Naive thymus-derived CD8-positive, alpha-beta T cell (primary cell): ENCODE measurements at places on chromosomes 1 and 21.
A peak's percentile ranks its signal among the peaks of the same experiment; 100 is the strongest.

GRCh38 chr1:25246600-25247023, 642 bp downstream of the RSRP1 start:
- DNase-seq, result no peak

GRCh38 chr1:4655674-4656532, 1.5 kb downstream of the AJAP1 start:
- DNase-seq, result peak; percentile 19

- DNase-seq, result no peak
Observed at GRCh38 chr1:98289311-98289710, 368.5 kb upstream of the DPYD start.

- DNase-seq, result peak; percentile 23
Observed at GRCh38 chr21:34669149-34669879, 520 bp downstream of the CLIC6 start.

GRCh38 chr1:217627431-217627830, 3.5 kb downstream of the GPATCH2 start:
- no peak for DNase-seq

DNA sequence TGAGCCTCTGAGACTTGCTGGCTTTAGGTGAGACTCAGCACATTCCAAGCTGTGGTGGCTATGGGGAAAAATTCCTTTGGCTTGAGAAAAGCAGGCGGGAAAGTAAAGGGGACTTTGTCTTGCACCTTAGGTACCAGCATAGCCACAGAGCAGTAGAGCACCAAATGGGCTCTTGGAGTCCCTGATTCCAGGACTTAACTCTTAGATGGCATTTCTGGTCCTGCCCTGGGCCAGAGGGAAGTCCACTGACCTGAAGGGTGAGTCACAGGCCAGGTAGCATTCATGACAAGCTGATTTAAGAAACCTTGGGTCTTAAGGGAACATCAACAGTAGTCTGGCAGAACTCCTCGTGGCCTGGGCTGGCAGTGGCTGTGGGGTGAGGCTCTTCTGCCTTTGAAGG, 344.7 kb downstream of the DUSP10 start:
- DNase-seq, result no peak

DNA sequence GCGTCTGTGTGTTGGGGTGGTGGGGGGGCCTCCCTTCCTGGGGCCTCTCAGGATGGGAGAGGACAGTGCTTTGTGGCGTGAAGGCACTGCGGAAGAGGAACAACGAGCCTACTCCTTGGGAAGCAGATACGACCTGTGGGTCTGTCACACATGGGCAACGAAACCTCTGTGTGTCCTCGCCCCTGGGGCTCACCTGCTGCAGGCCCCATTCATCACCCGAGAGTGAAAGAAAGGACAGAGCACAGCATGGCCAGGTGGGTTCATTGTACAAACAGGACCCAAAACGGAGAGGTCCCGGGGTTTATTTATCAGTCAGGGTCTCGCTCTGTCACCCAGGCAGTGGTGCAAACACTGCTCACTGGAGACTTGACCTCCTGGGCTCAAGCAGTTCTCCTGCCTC, 40.1 kb upstream of the LIN9 start:
- no peak for DNase-seq

DNA sequence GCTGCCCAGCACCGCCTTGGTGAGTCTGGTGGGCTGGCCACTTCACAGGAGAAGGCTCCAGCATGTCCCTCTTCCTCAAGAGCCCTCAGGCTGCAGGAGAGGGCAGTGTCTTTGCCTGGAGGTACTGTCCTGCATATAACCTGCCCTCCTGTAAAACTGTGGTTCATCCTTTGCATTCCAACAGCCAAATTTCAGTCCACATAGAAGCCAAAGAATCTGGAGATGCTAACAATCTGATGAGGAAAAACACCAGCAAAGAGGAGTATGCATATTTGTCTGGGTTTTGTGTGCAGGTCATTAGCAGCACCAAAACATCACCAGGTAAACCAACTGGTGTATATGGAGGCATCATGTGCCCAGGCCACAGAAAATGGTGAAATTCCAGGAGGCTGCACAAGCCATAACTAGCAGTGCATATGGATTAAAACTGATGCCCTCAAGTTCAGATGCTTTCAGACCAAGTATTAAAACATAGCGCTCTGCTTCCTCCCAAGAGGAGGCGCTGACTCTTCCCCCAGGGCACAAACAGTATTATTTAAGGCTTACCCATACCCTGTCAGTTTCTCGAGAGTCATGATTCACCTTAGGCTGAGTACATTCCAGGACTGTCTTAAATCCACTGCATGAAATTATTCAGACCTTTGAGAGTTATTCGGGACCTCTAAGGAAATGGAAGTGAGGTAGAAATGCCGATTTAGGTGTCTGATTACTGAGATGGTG, 150.5 kb upstream of the COA6 start:
- DNase-seq, result no peak

DNA sequence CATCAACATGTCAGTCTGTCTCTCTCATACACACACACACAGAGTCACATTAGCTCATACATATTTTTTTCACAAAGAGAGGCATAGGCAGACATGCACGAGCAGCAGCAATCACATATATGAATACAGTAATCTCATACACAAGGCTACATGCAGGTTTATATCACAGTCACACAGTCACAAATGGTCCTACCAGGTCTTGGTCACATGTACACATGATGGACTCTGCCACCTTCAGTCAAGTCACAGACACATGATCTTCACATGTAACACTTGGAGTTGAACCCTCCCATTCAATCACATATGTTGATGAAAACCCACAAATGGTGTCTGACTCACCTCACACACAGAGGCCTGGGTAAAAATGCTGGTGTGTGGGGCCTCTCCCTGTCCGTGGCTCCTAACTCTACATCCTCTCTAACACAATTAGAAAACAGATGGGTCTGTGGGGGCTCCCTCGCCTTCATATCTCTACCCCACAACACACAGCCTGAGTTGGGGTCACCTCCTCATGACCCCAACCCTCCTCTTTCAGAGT, 27.9 kb downstream of the RIMS3 start:
- DNase-seq, result no peak

GRCh38 chr1:84757301-84757700, 67.0 kb upstream of the SSX2IP start:
- no peak for DNase-seq

DNA sequence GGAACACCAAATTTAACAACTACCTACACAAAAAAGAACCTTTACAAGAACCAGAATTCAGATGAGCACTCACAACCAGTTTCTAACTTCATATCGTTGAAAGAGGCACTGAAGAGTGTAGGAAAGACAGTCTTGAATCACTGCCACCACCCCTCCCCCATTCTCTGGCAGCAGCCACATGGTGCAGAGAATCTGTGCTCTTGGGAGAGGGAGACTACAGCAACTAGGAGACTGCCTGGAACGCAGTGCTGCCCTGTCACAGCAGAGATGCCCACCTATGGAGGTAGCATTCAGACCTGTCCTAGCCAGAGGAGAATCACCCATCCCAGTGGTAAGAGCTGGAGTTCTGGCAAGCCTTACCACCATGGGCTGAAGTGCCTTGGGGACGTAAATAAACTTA, 7.3 kb downstream of the CCN1 start:
- no peak for DNase-seq

DNA sequence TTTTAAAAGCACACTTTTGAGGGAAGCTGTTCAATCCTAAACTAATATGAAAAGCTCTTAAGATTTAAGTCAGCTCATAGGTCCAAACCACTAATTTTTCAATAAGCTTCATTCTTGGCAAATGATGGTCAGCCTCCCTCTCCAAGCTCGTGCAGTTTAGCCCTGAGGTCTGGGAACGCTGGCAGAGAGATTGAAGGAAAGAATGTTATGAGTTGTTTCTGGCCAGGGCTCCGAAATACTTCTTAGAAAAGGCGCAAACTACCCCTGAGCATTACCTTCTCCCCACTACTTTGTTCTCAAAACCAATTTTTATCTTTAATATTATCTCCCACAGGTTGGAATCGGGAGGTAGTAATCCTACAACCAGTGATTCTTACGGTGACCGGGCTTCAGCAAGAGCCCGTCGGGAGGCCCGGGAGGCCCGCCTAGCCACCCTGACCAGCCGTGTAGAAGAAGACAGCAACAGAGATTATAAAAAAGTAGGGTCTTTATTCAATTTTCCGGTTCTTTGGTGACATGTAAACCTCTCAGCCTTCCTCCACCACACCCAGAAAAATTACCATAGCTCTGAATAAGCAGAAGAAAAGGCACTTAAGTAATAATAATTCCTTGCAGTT, 147.7 kb downstream of the SYT2 start:
- DNase-seq, result no peak

DNA sequence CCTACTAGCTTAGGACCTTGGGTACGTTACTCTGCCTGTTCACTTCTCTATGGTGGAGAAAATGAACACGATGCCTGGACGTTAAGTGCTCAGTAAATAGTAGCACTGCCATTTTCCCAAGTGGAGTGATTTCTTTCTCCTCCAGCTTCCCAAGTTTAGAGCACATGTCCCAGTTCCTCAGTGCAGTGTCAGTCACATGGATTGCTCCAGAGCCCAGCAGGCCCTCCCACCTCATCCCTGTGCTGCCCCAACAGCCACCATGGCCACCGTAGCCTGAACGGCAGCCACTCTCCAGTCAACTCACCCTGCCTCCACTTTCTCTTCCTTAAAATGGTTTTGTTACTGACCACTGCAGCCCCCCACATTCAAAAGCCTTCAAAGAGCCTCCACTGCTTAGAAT, 8.5 kb downstream of the STMN1 start:
- no peak for DNase-seq

- DNase-seq, result peak; percentile 81
Observed at GRCh38 chr1:22398656-22399420, 52.8 kb upstream of the ZBTB40 start.

- DNase-seq, result no peak
Observed at GRCh38 chr1:99247199-99247598, 17.1 kb upstream of the PLPPR4 start.

DNA sequence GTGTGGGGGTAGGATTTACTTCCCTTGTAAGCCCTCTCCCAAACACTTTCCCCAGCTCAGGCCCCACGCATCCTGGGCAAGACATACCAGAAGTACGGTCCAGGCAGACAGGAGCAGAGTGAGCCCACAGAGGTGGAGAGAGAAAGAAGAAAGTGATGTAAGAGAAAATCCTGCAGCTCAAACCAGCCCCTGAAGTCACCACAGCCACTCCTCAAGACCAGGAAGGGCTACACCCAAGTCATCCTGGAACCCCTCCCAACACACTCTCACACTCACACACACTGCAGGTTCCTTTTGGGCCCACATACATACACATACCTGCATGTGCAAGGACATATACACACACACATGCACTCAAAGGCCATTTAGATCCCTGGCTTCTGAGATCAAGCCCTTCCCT, 106.8 kb downstream of the SYT2 start:
- no peak for DNase-seq

GRCh38 chr1:237684236-237684635, 206.5 kb downstream of the ZP4 start:
- DNase-seq, result no peak

DNA sequence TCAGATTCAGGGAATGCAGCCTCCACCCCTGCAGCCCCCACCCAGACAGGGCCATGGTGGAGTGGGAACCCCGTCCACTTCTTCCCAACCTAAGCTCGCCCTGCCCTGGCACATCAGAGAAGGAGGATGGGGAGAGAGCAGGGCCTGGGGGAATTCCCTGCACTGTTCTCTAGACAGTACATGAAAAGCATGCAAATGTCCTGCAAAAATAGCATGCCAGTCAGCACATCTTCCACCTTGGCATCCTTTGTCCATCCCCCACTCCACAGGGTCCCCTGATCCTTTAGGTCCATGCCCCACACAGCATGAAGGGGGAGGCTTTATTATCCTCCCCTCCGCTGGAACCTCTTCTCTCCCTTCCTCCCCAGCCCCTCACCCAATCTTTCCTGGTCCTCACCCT, 35.0 kb upstream of the RD3 start:
- DNase-seq, result no peak

GRCh38 chr1:245999697-246000637, 507.1 kb downstream of the SMYD3 start:
- no peak for DNase-seq

DNA sequence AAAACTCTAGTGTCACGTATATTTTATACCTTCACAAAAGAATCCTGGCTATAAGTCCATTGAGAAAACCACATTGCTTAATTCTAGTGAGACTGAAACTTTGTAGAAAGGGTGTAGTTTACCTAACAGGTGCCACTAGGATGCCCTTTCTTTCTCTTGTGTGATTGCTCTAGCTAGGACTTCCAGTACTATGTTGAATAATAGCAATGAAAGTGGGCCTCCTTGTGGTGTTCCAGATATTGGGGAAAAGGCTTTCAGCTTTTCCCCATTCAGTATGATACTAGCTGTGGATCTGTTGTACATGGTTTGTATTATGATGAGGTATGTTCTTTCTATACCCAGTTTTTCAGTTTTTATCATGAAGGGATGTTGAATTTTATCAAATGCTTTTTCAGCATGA, 39.7 kb upstream of the CHODL start:
- DNase-seq, result no peak

- no peak for DNase-seq
Observed at GRCh38 chr1:113654883-113655282, 104.4 kb downstream of the PHTF1 start.

GRCh38 chr1:234963180-234963903, 165.3 kb downstream of the TOMM20 start:
- peak; percentile 80 for DNase-seq

- DNase-seq, result no peak
Observed at GRCh38 chr1:93820554-93821422, 58.2 kb downstream of the DNTTIP2 start.

DNA sequence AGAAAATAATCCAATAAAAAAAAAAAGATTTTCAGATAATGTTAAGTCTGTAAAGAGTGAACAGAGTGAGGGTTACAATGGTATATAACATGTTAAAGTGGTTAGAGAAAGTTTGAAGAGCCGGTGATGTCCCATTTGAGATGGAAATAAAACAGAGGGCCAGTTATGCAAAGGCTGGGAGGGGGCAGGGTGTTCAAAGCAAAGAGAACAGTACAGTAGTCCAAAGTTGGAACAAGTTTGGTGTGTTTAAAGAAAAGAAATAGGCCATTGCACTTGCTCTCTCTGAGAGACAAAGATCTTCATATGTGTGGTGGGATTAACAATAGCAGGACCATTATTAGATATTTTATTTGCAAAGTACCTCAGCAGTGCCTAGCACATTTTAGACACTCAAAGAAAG, 179.5 kb upstream of the PKN2 start:
- DNase-seq, result no peak

DNA sequence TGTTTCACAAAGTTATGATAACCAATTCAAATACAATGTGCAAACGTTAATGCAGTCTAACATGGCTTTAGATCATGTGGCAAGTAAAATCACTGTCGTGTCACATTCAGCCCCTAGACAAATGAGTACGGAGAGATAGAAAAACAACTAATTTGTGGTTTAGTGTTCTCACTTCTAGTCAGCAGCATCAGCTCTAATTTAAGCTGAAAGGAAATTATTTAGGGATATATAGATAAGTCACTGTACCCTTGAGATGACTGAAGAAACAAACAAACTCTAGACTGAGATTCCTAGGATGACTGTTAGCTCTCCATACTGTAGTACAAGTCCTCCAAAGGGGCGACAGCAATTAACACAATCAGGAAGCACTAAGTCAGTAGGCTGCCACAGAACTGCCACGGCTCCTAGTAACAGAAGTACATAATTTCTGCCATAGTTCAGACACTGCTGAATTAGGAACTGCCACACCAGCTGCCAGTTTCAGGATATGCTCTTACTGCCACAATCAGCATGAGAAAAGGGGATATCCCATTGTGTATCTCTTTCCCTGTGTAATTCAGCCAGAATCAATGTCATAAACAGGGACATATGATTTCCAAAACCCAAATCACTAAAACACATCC, 150.4 kb upstream of the NEGR1 start:
- no peak for DNase-seq

- DNase-seq, result no peak
Observed at GRCh38 chr1:109427171-109427467, 871 bp upstream of the PSMA5 start.
